A549 treated with GW870086 at 1 μM for 4 hours (cell line): ENCODE measurements at places on chromosomes 2 and 18. TPM values are rescaled to one million over a fixed set of nuclear protein-coding genes. Genes with fewer than 3 reads are reported as not detected.

LOXL3 gene
- total RNA-seq: 0.21 to 0.64 TPM (median 0.37 TPM) in 5 replicates

FIGN gene
- total RNA-seq: 1.5 to 2.2 TPM (median 2.0 TPM) in 5 replicates

SKA1 gene
- total RNA-seq: 11.6 to 13.3 TPM (median 12.0 TPM) in 5 replicates

THAP4 gene
- total RNA-seq: 59.5 to 87.8 TPM (median 76.1 TPM) in 5 replicates

SLC14A1 gene
- not detected in 5 replicates for total RNA-seq

KLHL14 gene
- total RNA-seq: not detected in 5 replicates

MOCOS gene
- total RNA-seq: 2.8 to 4.6 TPM (median 4.4 TPM) in 5 replicates

HTR2B gene
- 0.06 TPM in 1 of 5 replicates, not detected in the others for total RNA-seq

COLEC12 gene
- 0.02 to 0.06 TPM (median 0.03 TPM) in 4 of 5 replicates, not detected in the other for total RNA-seq

CD226 gene
- total RNA-seq: 0.06 to 0.27 TPM (median 0.19 TPM) in 5 replicates
